ENCODE measurements at places on chromosomes 6 and 20.

GRCh38 chr6:52529311-52529710 is 47.5 kb downstream of the TRAM2 start:
- DNase-seq = no peak

DNA sequence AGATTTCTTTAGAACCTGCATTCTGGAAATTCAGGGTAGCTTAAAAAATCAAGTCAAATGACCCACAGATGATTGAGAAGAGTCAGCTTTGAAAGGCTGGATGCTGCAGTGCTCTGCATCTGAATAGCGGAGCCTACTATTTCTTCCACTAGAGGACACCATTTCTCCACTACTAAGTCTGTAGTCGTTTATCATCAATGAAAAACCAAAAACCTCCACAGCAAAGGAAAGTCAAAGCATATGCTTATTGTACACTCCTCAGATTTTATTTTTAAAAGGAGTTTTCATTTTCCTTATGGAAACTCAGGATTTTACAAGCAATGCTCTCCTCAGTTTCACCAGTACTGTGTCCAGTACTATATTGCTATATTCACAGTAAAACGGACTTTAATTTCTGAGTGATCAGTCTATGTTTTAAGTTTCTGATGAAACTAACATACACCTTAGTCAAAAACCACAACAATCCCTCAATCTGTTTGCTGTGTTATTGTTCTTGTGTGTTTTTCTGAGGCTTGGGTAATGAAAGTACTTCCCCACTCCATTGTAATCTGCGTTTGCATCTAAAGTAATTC is 50.5 kb upstream of the ENPP5 start:
- peak; percentile 45 for DNase-seq

- DNase-seq = no peak
Measured at GRCh38 chr6:20335872-20336271, 65.8 kb upstream of the E2F3 start.

GRCh38 chr20:62548471-62548870 is 72.7 kb upstream of the GATA5 start:
- DNase-seq = no peak

GRCh38 chr6:65780691-65781090 is 73.7 kb upstream of the EYS start:
- no peak for DNase-seq

GRCh38 chr6:10589429-10589727 is 68.2 kb downstream of the GCNT2 start:
- DNase-seq = no peak

DNA sequence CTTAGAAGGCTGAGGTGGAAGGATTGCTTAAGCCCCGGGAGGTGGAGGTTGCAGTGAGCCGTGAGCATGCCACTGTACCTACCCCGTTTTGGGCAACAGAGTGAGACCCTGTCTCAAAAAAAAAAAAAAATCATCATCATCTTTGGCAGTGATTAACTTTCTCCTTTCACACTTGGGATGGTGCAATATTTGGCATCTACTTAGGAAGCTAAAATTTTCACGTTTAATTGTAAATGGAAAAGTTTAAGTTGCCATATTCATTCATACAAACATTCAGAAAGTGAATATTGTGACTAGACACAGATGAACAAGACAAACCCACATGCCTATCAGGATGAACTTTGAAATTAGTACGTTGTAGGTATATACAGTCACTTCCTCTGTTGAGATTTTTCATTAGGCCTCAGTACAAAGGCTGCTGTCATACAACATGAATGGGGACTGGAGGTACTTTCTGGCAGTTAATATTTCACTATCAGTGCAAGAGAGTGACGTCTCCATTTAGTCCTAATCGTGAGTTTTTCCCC is 10.3 kb downstream of the TOP1 start:
- no peak for DNase-seq

- DNase-seq = no peak
Measured at GRCh38 chr20:38196592-38196991, 31.5 kb upstream of the TGM2 start.

GRCh38 chr6:169726049-169726400 is 1.7 kb upstream of the PHF10 start:
- no peak for DNase-seq

- no peak for DNase-seq
Measured at GRCh38 chr20:48406498-48406897, 421.3 kb downstream of the PREX1 start.

DNA sequence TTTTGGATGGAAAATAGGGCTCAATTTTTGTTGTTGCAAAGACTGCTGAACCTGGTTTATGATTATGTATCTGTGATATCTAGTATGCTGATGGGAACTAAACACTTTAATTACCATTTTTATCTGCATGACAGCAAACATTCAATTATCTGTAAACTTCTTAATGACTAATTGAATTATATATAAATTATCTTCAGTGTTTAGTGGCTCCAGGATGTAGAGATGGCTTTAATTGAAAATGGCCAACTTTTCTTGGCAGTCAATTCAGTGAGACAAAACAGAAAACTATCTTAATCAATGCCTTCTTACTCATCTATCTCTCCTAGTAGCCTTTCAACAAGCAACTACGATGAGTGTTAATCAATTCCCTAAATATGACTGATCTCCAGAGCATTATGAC is 591.3 kb downstream of the HACE1 start:
- DNase-seq = no peak

GRCh38 chr20:62357187-62357667 is 9.9 kb downstream of the LAMA5 start:
- no peak for DNase-seq

DNA sequence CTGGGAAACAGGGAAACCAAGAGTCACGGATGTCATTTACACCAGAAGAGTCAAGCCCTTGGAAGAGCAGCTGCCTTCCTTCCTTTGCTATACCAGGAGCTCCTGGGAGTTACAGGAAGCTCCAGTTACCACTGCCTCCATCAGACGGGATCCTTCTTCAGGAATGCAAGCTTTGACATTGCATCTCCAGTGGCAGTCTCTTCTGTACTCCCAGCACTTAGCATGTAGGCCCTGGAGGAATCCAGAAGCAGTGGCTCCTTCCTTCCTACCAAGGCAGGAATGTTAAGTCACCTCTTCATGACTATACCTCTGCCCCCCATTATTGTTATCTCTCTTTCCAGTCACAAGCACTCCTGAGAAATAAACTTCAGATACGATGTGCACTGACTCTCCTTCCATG is 836.0 kb downstream of the MAFB start:
- no peak for DNase-seq

DNA sequence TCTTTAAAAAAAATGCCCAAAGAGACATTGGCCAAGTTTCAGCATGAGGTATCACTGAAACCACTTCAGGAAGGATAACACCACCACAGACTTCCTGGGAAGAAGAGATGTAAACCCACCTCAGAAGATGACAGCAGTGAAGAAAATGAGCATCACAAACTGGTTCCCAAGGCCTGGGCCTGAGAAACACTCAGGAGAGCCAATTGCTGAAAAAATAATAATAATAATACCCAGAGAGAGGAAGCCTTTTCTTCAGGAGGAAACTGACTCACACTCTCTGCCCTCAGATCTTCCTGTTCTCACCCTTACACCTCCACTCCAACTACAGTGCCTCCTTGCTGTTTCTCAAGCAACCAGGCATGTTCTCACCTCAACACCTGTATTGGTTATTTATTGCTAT is 68.1 kb upstream of the MAFB start:
- DNase-seq = no peak

DNA sequence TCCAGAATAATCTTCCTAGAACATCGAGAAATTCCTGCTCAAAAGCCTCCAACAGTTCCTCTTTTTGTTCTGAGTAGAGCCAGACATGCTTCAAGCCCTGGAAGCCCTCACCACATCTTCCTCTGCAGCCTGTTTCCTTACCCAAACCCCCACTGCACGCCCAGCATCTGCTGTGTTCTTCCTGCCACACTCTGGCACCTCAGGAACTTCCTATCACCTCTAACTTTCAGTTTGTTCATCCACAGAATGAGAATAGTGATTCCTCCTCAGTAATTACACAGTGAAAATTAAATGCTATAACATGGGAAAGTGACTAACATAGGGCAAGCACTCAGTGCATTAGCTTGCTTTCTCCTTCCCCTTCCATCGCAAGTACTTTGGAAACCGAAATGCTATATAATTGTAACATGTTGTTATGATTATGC is 26.3 kb downstream of the C6orf89 start:
- DNase-seq = no peak

DNA sequence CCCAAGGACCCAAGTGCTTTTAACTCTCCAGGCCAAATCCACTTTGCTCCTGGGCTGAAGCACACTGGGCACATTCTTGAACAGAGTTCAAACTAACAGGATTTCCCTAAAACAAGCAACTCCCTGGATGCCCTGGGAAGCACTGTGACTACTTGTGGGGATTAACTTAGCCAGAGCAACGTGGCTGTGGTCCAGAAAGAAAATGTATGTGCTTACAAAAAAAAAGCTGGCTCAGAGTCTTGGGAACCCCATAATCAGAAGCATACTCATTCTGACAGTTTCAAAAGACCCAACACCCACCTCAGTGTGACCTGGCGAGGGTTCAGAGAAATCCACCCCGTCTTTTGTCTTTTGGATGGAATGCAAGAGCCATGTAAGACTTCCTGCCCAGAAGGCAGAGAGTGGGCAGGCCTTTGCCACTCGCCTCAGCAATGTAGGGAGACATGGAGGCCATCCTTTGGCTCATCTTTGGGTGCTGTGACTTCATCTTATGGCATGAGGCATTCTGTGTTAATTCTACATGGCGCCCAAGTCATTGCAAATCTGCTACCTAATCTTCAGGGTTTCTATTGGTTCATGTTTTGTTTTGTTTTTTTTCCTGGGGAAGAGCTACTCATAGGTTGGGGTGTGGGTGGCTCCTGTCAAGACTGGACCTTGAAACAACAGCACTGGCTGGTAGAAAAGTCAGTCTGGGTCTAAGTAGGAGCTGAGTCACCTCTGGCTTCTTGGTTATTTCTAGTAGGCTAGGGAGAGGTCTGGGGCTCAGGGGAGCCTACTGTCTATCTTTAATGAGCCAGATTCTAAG is 248.6 kb upstream of the SUPT3H start:
- no peak for DNase-seq

DNA sequence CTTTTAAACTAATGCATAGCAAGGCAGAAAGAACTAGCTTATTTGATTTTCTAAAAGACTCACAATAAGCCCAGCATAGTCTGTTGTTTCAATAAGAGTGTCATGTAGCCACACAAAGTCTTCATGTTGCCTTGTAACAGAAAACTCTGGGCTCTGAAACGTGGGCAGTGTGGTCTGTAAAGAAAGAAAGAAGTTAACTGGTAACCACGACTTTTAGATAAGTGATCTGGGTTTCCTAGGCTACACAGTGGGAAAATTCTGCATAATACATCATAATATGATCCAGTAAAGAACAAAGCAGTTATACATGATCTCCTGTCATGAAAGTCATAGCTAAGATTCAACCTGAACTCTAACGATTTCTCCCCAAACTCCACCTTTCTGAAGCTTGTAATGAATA is 13.3 kb downstream of the SNX5 start:
- no peak for DNase-seq

GRCh38 chr6:155223646-155224451 is 40.0 kb upstream of the CLDN20 start:
- no peak for DNase-seq

DNA sequence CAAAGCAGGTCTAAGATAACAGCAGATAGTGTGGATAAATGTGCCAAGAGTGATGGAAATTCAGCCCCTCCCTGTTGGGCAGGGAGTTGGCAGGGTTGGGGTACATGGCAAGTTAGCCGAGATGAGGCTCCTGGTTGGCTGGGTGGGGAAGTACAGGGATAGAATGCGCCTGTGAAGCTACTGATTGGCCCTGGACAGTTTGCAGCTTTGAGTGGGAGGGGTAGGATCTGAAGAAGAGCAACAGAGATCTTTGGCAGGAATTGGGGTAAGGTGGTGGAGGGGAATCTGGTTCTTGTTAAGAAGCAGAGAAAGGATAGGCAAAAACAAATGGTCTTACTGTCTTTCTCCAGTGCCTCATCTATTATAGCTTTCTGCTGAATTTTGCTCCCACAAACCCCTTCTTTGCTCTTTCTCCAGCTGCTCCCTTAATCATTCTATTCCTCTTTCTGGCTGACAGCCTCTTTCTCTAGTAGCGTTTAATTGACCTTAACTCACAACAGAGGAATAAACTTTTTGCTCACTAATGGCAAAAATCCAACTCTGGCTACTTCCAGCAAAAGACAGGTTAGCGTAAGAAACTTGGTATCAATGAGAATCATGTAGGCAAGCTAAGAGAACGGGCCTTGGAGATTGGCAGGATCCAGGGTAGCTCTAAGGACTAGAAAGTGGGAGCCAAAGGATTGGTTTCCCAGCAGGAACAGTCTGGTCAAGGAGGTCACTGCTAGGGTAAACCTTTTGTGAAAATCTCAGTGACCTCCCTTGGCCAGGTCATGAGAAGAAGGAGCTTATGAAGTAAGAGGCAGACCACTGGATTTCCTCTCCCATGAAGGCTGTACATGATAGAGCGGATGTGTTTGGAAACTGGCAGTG is 86.3 kb upstream of the CARMIL1 start:
- no peak for DNase-seq

GRCh38 chr20:47818996-47819609 is 33.8 kb upstream of the SULF2 start:
- no peak for DNase-seq

DNA sequence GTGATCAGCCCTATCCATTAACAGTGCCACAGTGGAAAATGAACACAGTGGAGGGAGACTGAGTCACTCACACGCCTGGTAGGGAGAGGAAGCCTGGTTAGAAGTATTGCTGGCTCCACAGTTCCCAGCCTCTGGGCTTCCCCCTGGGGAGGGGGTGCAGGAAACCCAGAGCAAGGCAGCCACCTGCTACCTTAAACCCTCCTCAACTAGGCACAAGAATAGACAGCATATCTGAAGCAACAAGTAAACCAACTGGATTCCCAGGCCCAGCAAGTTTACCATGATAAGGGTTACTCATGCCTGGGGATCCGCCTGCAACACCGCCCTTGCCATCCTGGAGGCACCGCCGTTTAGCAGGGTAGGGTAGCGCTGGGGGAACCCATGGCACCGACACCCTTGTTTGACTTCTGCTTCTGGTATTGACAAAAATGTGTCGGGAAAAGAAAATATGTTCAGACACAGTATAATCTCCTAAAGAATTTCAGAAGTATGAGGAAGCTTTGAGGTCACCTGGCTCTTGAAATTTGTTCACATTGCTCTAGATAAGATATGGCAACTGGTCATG is 38.3 kb downstream of the SLC22A23 start:
- DNase-seq = no peak

GRCh38 chr6:99559057-99559456 is 9.4 kb downstream of the CCNC start:
- DNase-seq = no peak

GRCh38 chr20:16007164-16007563 is 566.1 kb downstream of the KIF16B start:
- no peak for DNase-seq
